ENCODE measurements at places on chromosomes 1 and 21.

GRCh38 chr1:150574260-150575071 is 4.9 kb downstream of the MCL1 start:
- no peak for DNase-seq

DNA sequence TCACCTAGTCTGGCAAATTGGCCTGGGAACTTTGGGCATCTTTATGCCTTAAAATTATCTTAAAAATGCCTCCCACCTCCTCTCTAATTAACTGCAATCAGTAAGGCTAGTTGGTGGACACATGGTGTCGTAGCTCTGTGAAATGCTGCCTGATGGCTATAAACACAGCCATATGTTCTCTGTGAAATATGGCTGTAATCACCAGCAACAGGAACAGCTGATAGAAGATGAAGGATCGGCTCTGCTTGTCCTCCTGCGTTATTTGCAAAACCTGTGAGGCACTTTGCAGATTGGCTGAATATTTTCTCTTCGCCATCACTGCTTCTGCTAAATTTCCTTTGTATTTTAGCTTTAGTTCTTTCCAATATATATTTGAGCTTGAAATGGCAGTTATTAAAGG is 419.6 kb downstream of the RWDD3 start:
- no peak for DNase-seq

- DNase-seq, result no peak
These were observed 298.9 kb downstream of the DSCAM start for GRCh38 chr21:40547906-40548513.

DNA sequence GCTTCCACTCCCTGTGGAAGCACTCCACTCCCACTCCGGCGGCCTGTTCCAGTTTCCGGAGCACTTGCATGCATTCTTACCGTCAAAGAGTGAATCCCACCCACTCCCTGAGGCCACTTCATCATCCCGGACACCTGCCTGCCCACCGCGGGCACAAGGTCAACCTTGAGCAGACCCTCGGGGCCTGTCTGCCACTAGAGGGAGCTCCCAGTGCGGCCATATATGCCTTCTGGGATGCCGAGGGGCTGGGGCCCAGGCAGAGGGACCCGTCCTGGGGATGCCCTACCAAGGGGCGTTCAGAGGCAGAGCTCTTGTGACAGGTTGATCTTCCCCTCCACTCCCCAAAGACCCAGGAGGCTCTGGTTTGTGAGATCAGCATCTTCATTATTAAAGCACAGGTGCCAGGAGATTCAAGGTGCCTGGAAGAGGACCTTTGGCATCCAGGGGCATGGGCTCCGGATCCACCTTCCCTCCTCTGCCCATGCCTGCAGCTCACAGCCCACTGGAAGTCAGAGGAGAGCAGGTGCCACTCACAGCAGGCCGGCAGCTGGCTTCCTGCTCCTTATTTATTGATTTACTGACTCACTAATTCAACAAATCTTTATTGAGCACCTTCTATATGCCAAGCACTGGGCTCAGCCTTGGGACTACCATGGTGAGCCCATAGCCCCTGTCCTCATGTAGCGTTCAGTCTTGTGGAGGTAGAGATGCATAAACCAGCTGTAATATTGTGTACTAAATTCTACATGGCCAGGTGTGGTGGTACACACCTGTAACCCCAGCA is 47.3 kb downstream of the UBIAD1 start:
- DNase-seq, result no peak

GRCh38 chr1:174818014-174818616 is 181.6 kb upstream of the CACYBP start:
- DNase-seq, result no peak

- DNase-seq, result no peak
These were observed 45.4 kb upstream of the LAMC2 start for GRCh38 chr1:183140633-183141032.

DNA sequence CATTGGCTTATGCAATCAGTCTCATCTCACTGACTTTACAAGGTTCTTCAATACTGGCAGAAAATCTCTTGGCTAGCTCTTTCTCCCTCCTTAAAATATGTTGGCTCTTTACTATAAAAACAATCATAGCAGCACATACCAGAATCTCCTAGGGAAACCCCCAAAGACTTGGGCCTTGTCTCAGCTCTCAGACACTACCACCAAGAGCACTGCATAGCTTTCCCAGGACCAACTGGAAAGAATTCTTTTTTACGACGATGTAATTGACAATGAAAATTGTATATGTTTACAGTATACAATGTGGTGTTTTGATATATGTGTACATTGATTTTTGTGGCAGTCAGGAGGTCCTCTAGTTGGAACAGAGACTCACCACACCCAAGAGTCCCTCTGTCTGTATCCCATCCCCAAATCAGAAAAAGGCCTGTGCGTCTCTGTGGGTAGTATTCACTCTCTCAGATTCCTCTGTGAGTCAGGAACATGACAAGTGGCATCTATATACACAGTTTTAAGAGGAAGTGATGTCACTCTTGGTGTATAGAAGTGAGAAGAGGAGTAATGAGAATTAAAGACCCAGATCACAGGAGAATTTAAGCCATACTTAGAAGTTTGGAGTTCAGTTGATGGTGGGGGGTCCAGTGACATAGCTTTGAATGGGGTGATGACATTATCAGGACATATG is 21.1 kb downstream of the SMAP2 start:
- DNase-seq, result no peak

DNA sequence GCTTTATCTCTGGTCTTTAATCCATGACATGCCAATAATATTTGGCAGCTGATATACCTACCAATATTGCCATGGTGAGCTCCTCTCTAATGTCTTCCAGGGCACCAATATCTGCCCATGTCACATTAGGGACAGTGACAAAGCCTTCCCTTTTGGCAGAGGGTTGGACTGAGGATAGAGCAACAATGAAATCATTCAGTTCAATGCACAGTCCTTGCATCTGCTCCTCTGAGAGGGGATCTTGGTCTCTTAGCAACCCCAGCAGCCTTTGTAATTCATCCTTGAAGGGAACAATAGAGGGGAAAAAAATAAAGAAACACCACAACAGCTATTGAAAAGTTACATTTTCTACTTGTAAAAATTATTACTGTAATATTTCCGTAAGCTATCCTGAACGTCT is 42.3 kb downstream of the NVL start:
- DNase-seq, result no peak

GRCh38 chr1:88327391-88328267 is 356.4 kb upstream of the PKN2 start:
- no peak for DNase-seq

GRCh38 chr1:156048663-156049258 is 4.8 kb downstream of the UBQLN4 start:
- DNase-seq, result no peak

GRCh38 chr1:94479682-94480081 is 61.5 kb downstream of the ABCD3 start:
- no peak for DNase-seq

GRCh38 chr1:41823471-41823870 is 95.3 kb downstream of the HIVEP3 start:
- DNase-seq, result no peak

- peak; percentile 2 for DNase-seq
These were observed 117.8 kb downstream of the HHAT start for GRCh38 chr1:210446479-210446878.

DNA sequence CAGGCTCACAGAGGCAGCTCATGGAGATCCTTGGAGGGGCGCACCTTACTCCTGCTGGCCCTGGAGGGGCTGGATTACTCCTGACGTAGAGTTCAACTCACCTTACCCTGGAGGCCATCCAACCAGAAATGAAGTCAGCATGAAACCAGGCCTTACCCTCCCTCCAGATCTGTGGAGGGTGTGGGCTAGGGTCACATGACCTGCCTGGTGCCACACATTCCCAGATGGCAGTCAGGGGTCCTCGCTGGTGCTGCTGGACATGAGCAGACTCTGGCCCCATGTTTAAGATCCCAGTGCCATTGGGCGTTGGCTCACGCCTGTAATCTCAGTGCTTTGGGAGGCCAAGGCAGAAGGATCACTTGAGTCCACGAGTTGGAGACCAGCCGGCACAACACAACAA is 4.5 kb downstream of the C21orf58 start:
- no peak for DNase-seq

DNA sequence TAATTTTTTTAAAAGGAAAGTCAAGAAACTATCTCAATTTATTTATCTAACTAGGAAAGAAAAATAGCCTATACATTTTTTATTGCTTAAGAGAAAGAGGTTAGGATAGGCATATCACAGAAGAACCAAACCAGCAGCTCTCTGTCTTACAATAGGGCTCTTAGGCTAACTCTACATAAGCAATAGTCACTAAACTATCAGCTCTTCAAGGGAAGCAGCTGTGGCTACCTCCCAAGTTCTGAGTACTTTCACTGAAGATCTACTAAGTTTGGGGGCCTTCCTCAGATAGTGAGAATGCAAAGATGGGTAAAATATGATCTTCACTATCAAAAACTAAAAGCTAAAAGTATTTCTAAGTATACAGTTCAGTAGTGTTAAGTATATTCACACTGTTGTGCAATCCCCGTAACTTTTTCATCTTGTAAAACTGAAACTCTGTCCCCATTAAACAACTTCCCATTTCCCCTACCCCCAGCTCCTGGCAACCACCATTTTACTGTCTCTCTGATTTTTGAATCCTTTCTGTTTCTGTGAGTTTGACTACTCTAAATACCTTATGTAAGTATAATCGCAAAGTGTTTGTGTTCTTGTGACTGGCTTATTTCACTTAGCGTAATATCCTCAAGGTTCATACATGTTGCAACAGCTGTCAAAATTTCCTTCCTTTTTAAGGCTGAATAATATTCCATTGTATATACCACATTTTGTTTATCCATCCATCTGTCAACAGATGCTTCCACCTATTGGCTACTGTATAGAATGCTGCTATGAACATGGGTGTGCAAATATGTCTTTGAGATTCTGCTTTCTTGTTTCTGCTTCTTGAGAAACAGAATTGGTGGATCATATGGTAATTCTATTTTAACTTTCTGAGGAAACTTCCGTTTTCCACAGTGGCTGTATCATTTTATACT is 73.3 kb downstream of the ACBD6 start:
- DNase-seq, result no peak

DNA sequence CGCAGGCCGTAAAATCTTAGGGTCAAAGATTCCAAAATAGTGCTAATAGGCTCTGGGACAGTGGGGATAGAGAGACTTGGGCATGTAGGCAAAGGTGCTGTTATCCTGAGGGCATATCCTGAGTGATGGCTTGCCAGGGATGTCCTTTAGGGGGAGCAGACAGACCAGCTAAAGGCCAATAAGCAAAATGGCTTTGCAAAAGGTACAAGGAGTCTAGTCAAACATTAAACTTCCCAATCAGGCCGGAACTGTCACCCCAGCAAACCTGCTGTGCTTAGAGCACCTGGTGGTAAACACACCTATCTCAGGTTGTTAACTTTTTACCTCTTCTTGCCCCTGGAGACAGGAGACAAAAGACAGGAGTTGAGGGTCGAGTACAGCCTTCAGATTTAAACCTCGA is 49.1 kb downstream of the TRABD2B start:
- no peak for DNase-seq

DNA sequence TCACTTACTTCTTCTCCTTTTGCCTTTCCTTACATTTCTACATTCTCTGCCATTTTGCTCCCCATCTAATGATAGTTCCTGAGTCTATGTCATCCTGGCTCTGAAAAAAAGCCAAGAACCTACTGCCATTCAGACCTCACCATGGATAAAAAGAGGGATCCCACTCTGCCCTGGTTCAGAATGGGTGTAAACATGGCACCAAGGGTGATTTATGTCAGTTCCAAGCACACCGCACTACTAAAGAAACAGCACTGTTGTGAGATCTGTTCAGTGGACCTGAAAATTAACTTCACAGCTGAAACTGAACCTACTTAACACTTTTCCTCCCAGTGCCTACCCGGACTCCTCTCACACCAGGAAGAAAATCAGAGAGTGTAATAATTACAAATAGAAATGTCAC is 72.3 kb upstream of the NTPCR start:
- DNase-seq, result no peak

DNA sequence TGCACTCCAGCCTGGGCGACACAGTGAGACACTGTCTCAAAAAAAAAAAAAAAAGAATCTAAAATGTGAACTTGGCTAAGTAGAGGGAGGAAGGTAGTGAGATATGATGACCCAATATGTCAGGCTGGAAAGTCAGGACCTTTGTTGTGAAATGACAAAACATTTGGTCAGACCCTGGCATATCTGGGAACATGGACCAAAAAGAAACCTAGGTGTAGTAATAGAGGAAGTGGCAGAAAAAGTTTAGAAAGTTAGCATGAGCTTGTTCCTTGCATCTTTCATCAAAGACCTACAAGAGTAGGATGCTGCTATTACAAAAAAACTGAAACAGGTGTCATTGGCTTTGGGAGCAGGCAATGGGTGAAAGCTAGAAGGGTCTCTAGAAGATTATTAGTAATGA is 7.3 kb upstream of the S100A3 start:
- DNase-seq, result no peak

- DNase-seq, result peak; percentile 52
These were observed 810 bp downstream of the SLC19A1 start for GRCh38 chr21:45541221-45542039.

GRCh38 chr1:119139857-119140176 is 636 bp downstream of the WARS2 start:
- DNase-seq, result no peak

GRCh38 chr1:89285745-89286380 is 13.2 kb upstream of the GBP5 start:
- no peak for DNase-seq

DNA sequence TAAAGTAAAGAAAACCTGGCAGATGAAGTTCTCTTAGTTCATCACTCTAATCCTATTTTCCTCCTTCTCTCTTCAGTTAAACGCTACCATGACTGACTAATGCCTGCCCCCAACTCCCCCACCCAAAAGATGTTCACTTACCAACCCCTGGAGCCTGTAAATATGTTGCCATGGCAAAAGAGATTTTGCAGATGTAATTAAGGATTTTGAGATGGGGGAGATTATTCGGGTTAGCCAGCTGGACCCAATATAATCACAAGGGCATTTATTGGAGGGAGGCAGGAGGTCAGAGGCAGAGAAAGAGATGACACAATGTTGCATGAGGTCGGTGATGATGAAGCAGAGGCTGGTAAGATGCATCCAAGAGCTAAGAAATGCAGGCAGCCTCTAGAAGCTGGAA is 69.3 kb upstream of the PPP2R5A start:
- no peak for DNase-seq

DNA sequence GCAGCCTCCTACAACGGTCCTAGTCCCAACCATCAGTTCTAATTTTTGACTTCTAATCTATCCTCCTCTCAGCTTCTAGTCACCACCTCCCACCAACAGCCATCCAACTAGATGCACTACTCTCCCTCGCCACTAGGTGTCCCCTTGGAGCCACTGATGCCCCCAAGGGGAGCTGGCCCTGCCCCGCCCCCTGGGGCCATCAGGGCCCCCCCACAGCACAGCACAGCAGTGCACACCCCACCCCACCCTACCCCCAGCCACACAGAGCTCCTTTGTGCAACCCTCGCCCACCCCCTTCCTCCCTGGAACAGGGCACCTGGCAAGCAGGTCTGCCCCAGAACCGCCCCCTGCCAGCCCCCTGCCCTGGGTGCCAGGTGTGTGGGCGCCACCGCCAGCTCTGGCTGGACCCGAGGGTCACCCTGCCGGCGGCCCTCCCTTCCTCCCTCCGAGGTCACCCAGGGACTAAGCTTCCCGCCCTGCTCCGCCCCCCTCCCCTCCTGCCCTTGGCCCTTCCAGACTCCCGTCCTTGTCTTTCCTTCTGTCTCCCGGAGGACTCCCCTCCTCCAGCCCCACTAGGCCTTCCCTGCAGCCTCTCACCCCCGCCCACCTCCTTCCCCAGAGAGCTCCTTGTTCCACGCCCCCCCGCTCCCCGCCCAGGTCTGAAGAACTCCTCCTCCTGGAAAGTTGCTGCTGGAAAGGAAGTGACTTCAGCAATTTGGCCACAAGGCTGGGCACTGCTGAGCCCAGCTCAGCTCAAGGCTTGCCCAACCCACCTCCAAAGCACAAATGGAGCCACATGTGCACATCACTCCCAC is 47.0 kb downstream of the AHDC1 start:
- DNase-seq, result peak; percentile 46
